ENCODE measurements at places on chromosomes 1 and 21. TPM values are rescaled to one million over a fixed set of nuclear protein-coding genes. Genes with fewer than 3 reads are reported as not detected.

- no peak for DNase-seq
Measured at GRCh38 chr1:27153927-27154358, 982 bp downstream of the SLC9A1 start.

DNA sequence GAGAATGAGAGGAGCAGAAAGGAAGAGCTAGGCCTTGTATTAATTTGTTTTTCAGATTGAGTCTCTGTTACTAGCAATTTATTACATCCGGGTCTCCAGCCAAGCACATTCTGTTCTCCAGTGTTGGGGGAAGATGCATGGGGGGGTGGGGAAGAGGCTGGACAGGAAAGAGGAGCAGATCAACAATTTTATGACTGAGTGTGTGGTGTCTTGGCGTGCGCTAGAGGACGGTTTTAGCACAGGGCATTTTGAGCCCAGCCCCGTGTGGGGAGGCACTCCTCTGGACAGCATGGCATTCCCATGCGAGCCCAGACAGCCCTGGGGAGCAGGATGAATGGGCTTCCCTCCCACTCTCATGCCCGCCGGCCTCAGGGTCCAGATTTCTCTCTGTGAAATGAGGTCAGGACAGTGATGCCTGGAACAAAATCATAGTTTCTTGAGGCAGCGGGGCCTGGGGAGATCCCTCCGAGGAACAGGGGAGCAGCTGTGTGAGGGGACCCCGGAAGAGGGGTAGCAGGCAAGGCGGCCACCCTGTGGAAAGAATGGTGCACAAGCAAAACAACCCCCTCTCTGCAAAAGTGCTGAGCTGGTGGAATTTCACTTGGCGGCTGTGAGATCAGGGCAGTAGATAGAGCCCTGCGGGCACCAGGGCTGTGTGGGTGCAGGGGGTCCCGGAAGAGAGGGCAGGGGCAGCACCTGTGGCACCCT is 16.3 kb downstream of the SOX13 start:
- no peak for DNase-seq

- DNase-seq: no peak
Measured at GRCh38 chr1:207811319-207811718, 59.5 kb downstream of the CD46 start.

DNA sequence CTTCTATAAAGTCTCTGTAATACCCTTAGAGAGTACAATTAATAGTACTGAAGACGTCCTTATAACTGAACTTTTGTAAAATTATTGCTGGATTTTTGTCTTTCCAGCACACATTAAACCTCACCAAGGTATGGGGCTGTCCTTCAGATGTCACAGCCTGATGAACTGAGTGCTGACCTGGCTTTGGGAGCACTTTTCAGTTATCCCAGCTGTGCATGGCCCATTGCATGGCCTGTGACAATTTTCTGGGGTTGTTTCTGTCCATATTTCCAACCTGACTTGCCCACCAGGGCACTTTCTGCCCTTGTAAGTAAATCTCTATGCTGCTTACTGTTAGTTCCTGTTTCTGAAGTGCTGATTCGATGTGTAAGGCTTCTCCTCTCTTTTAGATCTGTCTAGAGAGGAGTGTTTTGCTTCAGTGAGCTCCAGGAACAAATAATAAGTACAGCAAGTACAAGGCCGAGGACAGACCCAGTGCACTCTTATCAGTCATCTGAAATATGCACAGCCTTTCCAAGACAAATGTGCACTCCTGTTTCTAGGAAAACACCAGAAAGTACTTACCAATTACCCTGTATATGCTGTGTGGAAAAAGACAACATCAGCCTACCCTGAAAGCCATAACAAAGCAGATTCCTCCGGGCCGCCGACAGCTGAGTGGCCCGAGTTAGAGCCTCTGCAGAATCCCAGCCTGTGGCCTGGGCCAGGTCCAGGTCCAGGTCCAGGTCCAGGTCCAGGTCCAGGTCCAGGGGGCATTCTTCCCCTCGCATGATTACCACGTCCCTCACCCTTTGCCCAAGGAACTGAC is 121.7 kb downstream of the DHRS3 start:
- no peak for DNase-seq

DNA sequence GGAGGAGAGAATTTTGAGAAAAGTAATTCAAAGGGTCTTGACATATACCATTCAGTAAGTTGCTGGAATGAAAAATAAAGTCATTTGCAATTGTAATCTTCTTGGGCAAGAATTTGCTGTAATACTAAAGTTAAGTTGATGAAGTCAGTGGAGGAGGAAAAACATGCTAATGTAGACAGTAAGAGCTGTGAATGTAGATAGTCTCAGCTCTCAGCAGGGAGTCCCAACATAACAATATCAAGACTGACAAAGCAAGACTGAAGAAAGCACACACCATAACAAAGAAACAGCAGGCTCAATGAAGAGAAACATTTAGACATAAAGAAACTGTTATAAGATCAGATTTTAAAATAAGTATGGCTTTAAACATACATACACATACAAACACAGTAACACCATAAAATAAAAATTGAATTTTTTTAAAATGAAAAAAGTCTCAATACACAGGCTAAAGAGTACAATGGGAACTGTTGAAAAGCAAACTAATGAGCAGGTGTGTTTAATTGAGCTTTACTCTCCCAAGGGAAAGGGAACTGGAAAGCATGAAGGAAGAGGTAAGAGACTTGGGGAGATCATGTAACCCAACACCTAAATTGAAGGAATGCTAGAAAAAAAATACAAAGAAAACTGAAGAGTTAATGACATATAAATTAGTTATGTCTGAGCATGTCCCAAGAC is 336.3 kb upstream of the NCAM2 start:
- DNase-seq: no peak

GRCh38 chr1:18630511-18631495 is at the start of gene PAX7:
TSS of gene PAX7 (plus strand) at chr1:18630846. CDS start at chr1:18631604, 758 bp downstream.
- no peak for DNase-seq

- no peak for DNase-seq
Measured at GRCh38 chr1:207424570-207425131, 29.5 kb upstream of the CR2 start.

- DNase-seq: no peak
Measured at GRCh38 chr1:154502744-154503115, 518 bp upstream of the SHE start.

GRCh38 chr1:177922209-177922608 is 47.6 kb downstream of the SEC16B start:
- no peak for DNase-seq

DNA sequence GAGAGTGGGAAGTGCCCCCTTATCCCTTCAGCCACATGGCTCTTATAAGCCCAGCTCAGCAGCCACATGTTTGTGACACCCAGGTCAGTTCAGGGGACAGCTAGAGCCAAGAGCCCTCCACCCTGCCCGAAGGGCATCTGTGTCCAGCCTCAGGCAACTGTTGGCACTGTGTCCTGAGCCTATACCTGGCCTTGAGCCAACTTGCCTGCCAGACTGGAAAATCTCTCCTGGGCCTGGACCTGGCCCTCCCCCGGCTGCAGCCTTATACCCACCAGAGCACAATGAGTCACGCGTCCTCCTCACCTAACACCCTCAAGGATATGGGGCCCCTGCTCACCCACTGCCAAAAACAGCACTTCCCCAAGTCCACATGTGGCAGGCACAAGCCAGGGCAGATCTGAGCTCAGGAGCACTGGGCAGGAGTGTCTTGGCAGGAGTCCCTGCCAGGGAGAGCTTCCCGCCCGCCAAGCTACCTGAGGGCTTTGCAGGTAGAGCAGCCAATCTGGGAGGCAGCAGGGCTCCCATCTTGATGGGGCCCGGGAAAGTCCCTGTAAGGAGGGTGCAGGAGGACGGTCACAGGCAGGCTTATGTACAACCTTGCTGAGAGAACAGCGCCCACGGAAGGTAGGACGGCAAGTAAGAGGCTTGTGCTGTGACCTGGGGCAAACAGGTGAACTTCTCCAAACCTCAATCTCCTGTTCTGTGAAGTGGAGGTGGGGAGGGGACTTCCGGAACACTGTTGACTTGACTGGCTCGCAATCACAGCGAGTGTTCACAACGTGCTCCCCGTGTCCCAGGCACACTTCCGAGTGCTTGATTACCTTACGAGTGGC is 19.8 kb upstream of the HSPG2 start:
- DNase-seq: no peak

GRCh38 chr1:1900883-1901640 is 10.2 kb upstream of the GNB1 start:
- no peak for DNase-seq

DNA sequence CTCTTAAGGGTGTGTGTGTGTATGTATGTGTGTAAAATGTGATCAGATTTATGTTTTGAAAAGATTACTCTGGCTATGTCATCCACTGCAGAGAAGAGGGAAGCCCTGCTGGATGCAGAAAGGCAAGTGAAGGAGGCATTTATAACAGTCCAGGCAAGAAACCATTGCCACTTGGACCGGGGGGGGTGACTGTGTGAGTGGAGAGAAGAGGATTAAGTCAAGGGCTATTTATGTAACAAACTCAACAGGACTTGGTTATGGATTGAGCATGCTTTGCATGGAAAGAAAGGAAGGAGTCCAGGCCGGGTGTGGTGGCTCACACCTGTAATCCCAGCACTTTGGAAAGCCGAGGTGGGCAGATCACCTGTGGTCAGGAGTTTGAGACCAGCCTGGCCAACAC is 143.0 kb downstream of the URB2 start:
- DNase-seq: no peak

DNA sequence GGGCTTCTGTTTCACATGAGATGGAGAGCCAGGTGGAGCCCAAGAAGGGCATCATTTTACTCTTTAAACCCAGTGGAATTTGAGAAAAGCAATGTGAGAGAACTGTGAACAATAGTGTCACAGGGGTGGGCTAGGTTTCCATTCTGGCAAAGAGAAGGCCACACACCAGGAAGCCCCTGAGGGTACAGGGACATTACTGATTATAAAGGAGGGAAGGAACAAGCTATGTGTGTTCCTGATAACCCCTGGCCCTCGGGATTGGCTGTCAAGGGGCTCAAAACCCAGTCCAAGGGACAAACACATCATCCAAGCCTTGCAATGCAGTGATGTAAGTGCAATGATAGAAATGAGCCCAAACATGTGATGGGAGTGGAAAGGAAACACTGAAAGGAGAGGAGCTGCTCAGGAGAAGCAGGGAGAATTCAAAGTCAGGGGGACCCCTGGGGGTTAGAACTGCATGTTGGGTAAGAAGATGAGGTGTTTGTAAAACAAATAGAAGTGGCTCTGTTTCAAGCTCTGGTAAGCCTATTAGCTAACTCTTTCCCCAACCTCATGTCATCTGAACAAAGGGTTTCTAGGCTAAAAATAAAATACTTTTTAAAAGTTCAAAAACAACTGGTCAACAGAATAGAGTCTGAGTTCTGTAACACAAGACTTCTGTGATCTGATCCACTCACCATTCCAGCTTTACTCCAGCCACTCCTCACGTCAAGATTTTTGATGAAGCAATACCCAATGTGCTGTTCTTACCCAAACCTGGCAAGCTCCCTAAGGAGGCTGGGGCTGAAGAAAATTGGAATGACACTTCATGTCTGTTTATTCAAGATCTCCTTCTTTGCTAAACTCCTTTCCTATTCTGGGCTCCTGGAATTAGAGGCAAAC is 51.1 kb upstream of the IL12RB2 start:
- DNase-seq: no peak

DNA sequence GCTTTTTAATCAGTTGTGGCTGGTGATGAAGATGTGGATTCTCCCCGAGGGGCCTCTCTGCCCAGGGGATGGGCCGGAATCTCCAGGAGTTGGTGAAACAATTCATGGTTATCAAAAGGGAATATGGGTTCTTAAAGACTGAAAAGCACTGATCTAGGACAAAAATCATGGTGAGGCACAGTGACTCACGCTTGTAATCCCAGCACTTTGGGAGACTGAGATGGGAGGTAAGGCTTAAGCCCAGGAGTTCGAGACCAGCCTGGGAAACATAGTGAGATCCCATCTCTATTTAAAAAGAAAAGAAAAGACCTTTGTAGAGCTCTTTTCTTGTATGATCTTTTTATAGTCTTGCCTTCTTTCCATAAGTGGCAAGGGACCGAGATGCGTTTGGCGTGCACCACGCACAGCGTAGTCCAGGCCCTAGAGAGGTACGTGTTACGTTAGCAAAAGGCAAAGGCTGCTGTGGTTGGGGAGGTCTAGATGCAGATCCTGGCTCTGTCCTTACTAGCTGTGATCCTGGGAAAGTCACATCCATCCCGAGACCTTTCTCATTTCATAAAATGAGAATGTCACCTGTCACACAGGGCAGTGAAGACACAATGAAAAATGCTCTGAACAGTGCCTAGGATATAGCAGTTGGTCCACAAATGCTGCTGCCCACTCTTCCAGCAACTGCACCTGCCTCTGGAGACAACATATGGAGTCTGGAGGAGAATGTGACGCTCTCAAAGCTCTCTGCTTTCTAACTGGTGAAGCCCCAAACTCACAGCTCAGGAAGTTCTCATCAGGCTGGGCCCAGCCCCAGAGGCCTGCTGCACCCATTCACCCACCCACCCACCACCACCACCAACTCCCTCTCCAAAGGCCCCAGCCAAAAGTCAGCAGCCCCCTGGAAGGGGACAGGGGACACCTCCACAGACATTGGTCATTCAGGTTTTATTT is 54.8 kb downstream of the KIF21B start:
- DNase-seq: no peak

GRCh38 chr21:32112195-32112594 is 166.7 kb downstream of the MIS18A start:
- DNase-seq: no peak

DNA sequence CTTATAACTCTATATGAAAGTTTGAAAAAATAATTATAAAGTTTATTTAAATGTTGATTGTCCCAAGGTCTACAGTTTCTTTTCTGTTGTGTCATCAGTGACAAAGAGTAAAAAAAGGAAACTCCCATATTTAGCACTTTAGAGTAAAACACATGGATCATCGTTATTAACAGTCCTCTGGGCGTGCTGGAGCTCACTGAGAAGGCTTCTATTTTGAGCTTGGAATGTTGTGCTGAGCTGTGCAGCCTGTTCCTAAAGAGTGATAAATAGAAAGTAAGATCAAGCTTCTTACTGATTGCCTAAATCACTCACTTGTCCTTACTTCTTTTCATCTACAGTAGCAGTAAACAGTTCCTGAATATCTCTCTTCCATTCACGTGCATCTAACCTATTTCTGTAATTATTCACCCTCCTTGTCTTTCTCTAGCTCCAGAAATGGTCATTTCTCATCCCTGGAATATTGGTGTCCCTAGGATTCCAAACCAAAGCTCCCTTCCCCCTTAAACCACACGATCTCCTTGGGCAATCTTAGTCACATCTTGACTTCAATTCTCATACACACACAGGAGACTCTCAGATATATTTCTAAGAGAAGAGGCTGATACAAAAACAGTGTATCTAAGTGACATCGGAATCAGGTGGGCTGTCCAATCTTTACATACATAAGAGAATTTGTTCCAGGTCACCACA is 11.9 kb downstream of the GBP5 start:
- no peak for DNase-seq

DNA sequence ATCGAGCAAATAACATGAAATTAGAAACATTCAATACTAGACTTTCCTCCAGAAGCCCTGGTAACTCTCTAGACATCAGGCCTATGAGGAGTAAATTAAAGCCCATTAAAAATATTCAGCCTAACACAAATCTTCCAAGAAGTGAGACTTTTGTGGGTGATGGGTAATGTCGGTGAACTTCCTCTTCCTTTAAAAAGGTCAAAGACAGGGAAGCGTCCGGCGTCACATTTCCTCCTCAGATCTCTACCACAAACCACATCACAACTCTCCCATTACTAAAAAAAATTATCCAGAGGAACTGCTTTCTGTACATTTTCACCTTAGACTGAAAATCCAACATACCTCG is 1.4 kb downstream of the EIF4G3 start:
- DNase-seq: no peak

C1orf94 gene
- total RNA-seq: not detected

CAMK1G gene
- total RNA-seq: not detected

CELA3B gene
- total RNA-seq: 0.26 TPM

PDE9A gene
- total RNA-seq: not detected

Measured in pulmonary artery endothelial cell (primary cell).